ENCODE measurements at places on chromosomes 2 and 18. TPM values are rescaled to one million over a fixed set of nuclear protein-coding genes. Genes with fewer than 3 reads are reported as not detected.

DNA sequence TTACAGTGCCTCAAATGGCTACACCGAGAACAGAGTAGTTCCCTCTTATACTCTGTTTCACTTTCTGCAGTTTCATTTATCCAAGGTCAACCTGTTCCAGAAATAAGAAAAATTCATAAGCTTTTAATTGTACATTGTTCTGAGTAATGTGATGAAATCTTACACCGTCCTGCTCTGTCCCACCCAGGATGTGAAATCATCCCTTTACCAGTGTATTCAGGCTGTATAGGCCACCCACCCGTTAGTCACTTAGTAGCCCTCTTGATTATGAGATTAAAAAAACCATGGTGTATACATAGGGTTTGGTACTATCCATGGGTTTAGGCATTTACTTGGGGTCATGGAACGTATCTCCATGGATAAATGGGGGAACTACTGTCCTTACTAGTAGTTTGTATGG lies 29.8 kb downstream of the STARD6 start:
- no peak for DNase-seq
- H3K36me3 ChIP-seq = no peaks in the 10 kb centered on the region
- no peaks in the 10 kb centered on the region for H3K27me3 ChIP-seq
- no peaks in the 10 kb centered on the region for H3K4me1 ChIP-seq
- H3K4me3 ChIP-seq = no peak overlapping the region

Gene CDCA7
- 27.7 TPM for total RNA-seq

GRCh38 chr2:64065516-64065915 lies 46.3 kb upstream of the VPS54 start:
- DNase-seq = no peak
- H3K36me3 ChIP-seq = no peaks in the 10 kb centered on the region
- H3K4me3 ChIP-seq = no peak overlapping the region

DNA sequence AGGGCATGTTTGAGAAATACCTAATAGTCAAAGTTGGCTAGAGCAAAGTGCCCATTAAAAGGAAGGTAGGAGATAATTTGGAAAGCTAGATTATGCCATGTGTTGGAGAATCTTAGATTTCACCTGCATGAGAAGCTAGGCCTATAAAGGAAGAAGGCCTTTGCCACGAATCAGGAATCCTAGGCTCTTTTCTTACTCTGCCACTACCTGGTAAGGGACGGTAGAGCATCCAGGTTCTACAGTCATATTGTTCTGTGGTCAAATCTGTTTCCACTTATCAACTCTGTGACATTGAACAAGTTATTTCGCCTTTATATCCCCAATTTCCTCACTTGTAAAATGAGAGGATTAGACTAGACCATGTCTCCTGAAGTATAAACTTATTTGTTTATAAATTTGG lies 3.6 kb upstream of the KCNJ3 start:
- H3K27me3 ChIP-seq = peaks cover 15% of the 10 kb centered on the region
- H3K4me1 ChIP-seq = no peaks in the 10 kb centered on the region
- H3K27ac ChIP-seq = no peak overlapping the region
- H3K36me3 ChIP-seq = no peaks in the 10 kb centered on the region

GRCh38 chr2:130749641-130750040 lies 5.7 kb upstream of the AMER3 start:
- H3K36me3 ChIP-seq = no peaks in the 10 kb centered on the region
- H3K4me1 ChIP-seq = no peaks in the 10 kb centered on the region
- H3K27ac ChIP-seq = no peak overlapping the region
- H3K27me3 ChIP-seq = no peaks in the 10 kb centered on the region
- no peak overlapping the region for H3K4me3 ChIP-seq
- DNase-seq = no peak

Gene REEP1
- total RNA-seq = 0.53 TPM

Measured in endothelial cell of umbilical vein (primary cell).